H1 (cell line): ENCODE measurements at places on chromosomes 6 and 20.
A peak's percentile ranks its signal among the peaks of the same experiment; 100 is the strongest.

DNA sequence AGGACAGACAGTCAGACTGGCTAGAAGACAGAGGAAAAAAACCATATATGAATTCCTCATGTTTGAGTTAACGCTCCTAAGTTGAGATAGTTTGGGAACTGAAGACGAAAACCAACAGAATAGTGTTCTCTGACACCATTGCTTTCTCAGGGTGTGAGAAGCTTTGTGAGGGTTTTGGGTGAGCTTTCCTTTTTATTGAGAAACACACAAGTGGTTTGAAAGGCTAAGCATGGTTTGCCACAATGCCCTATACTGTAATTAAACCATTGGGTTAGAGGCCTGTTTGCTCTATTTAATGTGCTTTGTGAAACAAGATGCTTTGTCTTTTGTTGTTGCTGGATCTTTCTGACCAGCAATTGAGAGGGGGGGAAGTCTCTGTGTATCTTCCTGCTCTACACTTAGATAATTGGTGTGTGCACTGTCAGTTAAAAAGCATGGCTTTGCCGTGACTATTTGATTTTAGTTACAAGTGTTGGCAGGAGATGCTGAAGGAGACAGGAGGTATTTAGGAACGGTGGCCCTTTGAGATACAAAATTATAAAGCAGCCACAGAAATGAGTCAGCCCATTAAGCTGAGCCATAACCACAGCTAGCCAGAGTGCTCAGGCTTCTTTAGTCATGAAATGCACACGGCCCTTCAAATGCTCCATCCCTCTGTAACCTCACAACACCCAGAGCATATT is 273.0 kb upstream of the PREP start:
- no peak for DNase-seq

- no peak for DNase-seq
Measured at GRCh38 chr20:13418263-13419229, 197.5 kb downstream of the ISM1 start.

DNA sequence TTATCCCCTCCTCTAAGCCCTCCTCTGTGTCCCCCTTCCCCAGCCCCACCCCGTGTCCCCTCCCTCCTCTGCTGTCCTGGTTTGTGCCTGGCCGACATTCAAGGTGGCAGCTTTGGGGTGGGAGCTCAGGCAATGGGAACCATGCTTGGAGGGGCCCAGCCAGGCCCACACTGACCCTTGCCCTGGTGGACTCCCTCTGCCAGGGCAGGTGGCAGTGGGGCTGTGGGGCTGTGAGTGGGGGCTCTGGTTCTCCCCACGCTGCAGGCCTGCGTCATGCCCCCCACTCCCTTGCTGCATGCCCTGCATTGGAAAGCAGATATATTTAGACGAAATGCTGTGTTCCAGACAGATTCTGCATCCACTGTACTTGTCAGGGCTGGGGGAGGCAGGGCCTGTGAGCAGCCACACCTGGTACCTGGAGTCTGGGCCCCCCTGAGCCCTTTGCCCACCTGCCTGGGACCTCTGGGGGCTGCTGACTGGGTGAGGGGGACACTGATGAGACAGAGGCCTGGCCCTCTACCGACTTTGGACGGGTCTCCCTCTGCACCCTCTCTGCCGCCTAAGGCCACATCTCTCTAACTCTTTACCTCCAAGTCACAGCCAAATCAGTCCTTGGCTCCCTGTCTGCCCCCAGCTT is 14.2 kb downstream of the DLGAP4 start:
- DNase-seq, result no peak

DNA sequence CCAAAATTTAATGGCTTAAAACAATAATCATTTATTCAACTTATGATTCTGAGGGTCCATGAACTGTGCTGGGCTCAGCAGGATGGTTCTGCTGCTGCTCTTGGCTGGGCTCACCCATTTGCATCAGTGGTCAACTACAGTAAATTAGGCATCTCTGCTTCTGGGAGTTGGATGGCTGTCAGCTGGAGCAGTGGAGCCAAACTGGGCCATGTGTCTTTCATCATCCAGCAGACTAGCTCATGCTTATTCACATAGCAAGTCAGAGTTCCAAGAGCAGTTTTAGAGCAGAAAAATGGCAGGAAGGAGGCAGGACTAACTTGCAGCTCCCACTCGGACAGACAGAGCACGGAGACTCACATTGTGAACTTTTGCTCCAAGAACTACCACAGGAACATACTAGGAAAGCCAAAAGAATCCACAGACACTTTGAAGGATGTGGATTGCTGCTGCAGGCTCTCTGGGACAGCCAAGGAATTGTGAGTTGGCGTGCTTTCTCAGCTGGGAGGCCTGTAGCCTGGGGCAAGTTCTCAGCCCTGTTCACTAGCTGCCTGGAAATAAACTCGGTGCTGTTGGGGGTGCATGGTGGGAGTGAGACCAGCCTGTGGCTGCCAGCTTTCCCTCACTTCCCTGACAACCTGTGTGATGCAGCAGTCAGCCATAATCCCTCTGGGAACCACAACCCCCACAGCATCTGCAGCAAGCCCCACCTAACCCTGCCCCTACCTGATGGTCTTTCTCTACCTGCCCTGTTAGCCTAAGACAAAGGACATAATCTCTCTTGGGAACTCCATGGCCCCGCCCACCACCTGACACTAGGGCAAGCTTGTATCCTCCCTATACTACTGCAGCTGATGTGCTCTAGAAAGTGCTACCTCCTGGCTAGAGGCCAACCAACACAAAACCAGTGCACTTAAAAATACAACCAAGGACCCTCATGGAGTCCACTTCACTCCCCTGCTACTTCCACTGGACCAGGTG is 129.0 kb downstream of the JPH2 start:
- DNase-seq, result no peak

GRCh38 chr6:34149452-34149810 is 3.5 kb upstream of the GRM4 start:
- peak; percentile 49 for DNase-seq

GRCh38 chr6:46973029-46973428 is 51.3 kb upstream of the ADGRF5 start:
- DNase-seq, result no peak

- DNase-seq, result no peak
Measured at GRCh38 chr6:170106906-170107525, 183.9 kb downstream of the DLL1 start.

GRCh38 chr20:31720486-31721407 is 1.9 kb downstream of the BCL2L1 start:
- DNase-seq, result no peak

DNA sequence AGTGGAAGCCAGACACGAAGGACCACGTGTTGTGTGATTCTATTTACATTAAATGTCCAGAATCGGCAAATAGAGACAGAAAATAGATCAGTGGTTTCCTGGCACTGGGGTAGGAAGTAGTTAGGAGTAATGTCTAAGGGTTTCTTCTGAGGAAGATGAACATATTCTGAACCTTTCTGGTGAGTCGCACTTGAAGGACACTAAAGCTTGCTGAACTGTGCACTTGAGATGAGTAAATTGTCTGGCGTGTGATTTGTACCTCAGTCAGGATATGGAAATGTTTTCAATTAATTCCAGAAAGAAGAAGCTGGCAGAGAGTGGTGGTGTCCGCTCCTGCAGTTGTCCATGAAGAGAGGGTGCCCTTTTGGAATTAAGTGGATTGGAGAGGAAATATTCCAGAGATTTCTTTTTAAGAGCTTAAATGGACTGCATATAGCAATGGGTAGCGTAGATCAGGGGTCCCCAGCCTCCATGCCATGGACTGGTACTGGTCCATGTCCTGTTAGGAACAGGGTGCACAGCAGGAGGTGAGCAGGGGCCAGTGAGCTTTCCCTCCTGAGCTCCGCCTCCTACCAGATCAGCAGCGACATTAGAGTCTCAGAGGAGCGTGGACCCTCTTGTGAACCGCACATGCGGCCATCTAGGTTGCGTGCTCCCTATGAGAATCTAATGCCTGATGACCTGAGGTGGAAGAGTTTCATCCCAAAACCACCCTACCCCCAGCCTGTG is 12.4 kb upstream of the KIF25 start:
- DNase-seq, result peak; percentile 40

DNA sequence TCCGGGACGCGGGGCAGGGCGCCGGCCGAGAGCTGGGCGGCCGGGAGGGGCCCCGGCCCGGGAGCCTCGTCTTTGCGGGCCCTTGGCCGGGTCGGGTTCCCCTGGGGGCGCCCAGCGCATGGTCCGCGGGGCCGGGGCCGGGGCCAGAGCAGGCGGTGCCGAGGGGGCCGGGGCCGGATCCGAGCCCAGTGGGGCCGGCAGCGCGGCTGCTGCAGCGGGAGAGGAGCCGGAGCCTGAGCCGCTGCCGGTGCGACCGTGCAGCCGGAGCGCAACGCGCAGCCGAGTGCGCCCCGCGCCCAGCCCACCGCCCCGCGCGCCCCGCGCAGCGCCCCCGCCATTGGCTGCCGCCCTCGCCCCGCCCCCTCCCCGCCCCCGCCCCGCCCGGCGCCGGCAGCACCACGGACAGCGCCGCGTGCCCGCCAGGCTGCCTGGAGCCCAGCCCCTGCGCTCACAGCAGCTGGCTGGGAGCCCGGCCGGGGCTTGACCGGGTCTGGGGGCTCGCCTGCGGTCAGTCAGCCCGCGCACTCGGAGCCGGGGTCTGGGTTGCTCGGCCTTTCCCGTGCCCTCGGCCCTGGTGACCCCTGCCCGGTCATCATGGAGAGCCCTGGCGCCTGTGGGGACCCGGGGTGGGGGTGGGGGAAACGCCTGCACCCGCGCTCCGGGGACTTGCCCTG is at the start of gene HRH3:
Gene HRH3 (minus strand): TSS at position 287 of the 674 bp plus-strand sequence. CDS start 308 bp downstream, outside the sequence.
- no peak for DNase-seq

- DNase-seq, result no peak
Measured at GRCh38 chr6:111985202-111985731, 68.6 kb upstream of the CCN6 start.

- no peak for DNase-seq
Measured at GRCh38 chr6:41189967-41190366, 11.0 kb downstream of the TREML2 start.

DNA sequence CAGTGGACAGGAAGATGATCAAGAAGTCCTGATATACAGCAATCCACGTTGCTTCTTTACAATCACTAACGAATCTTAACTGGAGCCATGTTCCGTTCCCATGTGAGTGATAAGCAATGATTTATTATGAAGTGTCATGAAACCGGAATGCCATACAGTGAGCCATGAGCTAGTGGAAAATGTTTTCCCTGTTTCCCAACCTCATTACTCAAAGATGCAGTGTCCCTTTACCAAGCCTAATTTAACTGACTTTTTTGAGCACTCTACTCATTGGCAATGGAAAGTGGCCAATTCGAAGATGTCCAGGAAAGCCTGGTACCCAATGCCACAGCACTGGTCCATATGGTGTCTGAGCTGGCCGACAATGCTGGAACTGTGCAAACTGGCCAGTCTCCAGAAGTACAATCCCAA is 148.3 kb downstream of the ZNF217 start:
- DNase-seq, result no peak

DNA sequence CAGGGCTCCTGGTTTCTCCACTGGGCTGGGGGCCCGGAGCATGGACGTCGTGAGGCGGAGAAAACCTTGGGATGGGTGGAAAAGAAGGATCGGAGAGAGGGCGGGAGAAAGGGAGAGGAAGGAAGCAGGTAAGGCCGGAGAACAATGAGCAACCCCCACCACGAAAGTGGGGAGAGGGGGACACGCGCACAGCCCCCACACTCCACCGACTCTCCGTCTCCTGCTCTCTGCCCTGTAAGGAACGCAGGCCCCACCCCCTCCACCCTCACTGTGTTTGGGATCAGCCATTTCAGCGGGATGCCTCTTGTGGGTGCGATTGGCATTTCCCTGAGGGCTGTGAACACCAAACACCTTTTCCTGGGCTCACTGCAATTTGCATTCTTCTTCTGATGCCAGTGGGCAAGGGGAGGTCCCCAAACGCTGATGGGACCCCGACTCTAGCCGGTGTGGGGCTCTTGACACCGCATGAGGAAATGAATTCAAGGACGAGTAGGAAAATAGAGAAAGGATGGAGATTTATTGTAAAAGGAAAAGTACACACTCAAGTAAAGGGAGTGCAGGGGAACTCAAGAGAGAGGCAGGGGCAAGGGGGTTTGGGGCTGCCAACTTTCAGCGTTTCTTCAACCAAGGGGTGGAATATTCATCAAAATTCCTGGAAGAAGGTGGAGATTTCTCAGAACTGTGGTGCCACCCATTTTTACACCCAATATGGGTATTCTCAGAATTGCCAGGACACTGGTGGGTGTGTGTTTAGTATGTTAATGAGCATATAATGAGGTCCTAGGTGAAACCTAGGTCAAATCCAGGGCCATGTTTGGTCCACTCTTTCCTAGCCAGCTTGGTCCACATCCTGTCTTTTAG is 13.1 kb upstream of the RAET1L start:
- DNase-seq, result no peak

DNA sequence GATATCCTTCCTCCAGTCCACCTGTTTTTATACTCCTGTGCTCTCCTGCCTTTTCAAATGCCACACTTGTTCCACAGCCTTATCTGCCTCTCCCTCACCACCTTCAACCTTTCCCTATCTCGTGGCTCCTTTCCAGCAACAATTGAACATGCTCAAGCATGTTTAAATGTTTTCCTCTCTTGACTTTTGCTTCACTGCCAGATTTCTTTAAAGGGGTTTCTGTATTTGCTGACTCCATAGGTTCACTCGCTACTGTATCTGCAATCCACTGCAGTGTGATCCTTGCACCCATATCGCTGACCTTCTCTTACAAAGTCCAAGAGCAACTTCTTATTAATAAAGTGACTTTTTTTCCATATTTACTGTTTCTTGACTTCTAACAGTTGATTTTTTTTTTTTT is 11.2 kb upstream of the GMNN start:
- no peak for DNase-seq

DNA sequence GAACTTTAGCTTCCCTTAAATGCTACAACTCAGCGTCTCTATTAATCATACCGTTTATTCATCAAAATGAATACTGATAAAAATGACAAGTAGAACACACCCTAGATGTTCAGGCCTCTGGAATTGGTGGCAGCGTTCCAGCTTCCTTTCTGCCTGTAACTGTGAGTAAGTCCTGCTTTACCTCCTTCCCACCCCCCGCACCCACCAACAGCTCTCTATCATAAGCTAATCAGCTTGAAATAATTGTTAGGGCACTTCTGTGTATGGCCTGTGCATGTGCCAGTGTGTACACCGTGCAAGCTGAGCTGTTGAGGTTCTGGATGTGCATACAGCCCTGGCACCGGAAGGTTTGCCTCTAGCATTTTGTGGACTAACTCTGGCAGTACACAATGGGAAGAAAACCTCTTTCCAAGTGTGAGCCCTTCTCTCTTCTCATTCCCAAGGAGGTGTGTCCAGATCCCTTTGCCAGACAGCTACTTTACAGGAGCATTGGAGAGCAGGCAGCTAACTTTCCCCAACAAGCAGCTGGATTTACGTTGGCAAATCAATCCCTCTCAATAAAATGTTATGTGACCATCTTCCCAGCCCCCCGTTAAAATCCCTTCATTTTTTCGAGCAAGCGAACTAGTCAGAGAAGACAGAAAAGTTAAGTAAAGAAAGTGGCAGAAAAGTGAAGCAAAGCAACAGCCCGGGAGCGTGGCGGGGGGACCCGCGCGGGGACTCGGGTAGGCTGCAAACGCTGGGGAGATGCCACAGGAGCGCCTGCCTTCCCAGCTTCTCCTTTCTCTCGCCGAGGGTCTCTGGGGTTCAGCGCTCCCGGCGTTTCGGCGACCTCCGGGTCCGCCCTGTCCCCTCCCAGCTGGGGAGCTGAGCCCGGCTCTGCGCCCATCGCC is 803 bp upstream of the ADGRG6 start:
- no peak for DNase-seq
